ENCODE measurements at places on chromosomes 1 and 21. TPM values are rescaled to one million over a fixed set of nuclear protein-coding genes. Genes with fewer than 3 reads are reported as not detected.

MX2 gene
- 0.42 TPM for total RNA-seq

DNA sequence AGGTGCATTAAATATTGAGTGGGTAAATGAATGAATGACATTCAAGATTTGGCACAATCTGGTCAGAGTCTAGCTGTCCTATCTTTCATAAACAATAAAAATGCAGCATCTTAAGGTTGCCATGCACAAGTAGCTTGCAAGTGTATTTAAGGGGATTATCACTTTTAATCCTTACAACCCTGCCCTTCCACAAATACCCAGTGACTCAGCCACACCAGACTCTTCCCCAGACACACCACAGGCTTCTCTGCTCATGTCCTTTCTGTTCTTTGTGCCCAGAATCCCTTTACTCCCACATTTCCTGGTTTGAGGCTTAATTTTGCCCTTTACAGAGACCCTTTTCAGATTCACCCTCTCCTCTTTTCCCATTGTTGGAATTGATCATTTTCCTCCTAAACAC, 59.8 kb downstream of the KIRREL1 start:
- DNase-seq: no peak

GRCh38 chr1:183097438-183098051, 74.3 kb downstream of the LAMC1 start:
- DNase-seq: no peak

DNA sequence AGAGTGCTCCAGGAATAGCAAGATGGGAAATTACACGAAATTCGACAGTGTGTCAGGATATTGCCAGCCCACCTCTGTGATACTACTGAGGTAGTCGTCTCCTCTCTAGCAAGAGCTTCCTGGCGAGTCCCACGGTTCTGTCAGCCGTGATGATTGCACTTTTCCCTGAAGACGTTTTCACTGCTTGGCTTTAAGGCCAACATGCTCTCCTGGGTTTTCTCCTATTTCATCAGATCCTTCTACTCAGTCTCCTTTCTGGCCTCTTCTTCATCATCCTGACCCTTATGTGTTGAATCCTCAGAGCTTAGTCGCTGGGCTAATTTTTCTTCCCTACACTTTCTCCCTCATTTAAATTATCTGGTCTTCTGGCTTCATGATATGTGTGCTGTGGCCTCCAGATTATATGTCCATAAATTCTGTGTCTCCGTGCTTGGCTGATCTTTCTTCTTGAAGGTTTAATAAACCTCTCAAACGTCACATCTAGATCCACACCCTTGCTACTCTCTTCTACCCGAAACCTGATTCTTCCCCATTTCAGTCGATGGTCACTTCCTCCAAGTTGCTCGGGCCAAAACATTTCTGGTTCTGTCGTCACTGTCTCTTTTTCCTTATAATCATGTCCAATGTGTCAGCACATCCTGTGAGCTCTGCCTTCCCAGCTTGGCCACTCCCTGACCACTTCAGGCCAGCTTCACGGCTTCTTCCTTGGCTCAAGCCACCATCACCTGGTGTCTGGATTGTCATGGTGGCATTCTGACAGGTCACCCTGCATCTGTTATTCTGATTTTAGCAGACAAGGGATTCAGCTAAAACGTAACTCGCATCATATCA, 12.2 kb downstream of the OR2B11 start:
- no peak for DNase-seq

DNA sequence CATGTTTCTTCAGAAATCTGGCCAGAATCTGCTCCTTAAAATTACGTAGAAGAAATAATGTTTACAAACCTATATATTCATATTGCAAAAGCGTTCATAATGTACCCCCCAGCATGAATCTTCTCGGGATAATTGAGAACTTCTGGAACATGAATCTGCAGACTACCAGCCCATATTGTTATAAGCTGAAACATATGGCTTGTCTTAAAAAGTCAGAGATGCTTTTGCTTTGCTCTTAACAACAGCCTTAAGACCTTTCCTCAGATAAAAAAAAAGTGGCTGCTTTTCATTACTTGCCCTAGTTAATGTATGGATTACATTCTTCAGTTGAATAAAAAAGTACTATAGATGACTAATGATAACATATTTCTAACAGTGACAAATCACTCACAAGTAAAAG, 15.0 kb upstream of the ZZZ3 start:
- DNase-seq: no peak

GRCh38 chr1:17161137-17161740, 42.0 kb upstream of the PADI2 start:
- no peak for DNase-seq
